ENCODE measurements at places on chromosomes 3 and 15. TPM values are rescaled to one million over a fixed set of nuclear protein-coding genes. Genes with fewer than 3 reads are reported as not detected.
A peak's percentile ranks its signal among the peaks of the same experiment; 100 is the strongest.

GCSAM gene
- 9.5 TPM for total RNA-seq

CHST13 gene
- total RNA-seq = not detected

POMGNT2 gene
- total RNA-seq = 6.9 TPM

CAV3 gene
- not detected for total RNA-seq

UBAP1L gene
- total RNA-seq = 4.7 TPM

SERPINI2 gene
- total RNA-seq = not detected

CA12 gene
- not detected for total RNA-seq

DNA sequence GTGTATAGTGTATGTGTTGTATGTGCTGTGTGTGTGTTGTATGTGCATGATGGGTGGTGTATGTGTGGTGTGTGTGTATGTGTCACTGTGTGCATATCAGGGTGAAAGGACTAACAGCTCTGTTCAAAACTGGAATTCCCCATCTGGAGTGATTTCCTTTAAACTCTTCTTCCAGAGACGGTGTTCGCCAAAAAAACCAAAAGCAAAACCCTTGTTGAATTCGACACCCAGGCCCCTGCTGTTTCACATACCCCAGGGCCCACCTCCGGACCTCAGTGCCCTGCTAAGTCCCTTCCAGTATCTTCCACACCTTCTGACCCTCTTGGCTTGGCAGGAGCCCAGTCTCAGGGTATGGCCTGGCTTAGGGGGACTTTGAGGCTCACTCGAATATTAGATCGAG is 44.9 kb upstream of the SEC13 start:
- peaks cover 13% of the 10 kb centered on the region for H3K4me1 ChIP-seq
- peaks cover 7% of the 10 kb centered on the region for H3K27me3 ChIP-seq
- H3K36me3 ChIP-seq = no peaks in the 10 kb centered on the region

- H3K27ac ChIP-seq = no peak overlapping the region
- H3K4me1 ChIP-seq = no peaks in the 10 kb centered on the region
- H3K27me3 ChIP-seq = no peaks in the 10 kb centered on the region
- H3K36me3 ChIP-seq = no peaks in the 10 kb centered on the region
- no peak for DNase-seq
Observed at GRCh38 chr15:27070841-27071240, 99.9 kb downstream of the GABRG3 start.

DNA sequence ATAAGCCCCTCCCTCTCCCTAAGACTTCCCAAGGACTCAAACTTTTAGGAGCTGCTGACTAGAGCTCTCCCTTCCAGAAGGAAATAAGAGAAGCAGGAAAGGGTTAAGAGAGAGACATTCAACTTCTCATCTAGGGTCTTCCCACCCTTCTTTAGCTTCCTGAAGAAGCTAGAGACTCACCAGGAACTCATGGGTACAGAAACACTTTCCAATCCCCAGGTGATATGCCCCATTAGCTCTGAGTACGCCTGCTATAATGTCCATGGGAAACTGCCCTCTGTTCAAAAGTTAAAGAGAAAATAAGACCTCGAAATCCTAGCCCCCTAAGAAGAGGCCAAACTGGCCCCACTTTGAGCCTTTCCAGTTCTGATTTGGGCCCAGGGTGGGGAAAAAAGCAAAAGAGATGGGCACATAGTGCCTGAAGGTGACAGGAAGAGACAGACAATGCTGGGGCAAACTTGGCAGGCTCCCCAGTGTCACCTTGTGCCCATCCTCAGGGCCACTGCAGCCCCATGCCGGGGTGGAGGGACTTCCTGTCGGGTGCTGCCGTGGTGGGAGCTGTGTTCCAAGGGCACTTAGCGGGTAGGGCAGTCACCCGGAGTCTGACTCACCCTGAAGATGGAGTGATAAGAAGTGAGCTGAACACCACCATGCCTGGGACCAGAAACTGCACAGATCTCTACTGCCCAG is 29.5 kb downstream of the CCDC12 start:
- peaks cover 71% of the 10 kb centered on the region for H3K4me1 ChIP-seq
- peak; percentile 89 for DNase-seq
- H3K36me3 ChIP-seq = peaks cover 30% of the 10 kb centered on the region
- no peaks in the 10 kb centered on the region for H3K27me3 ChIP-seq
- peak overlapping the region; percentile 66 for H3K4me3 ChIP-seq
- peak overlapping the region; percentile 97 for H3K27ac ChIP-seq

- no peaks in the 10 kb centered on the region for H3K27me3 ChIP-seq
- peak overlapping the region; percentile 80 for H3K4me3 ChIP-seq
- H3K4me1 ChIP-seq = peaks cover 66% of the 10 kb centered on the region
- peak overlapping the region; percentile 99 for H3K27ac ChIP-seq
Observed at GRCh38 chr15:100596792-100597191, 5.2 kb downstream of the LINS1 start.

DNA sequence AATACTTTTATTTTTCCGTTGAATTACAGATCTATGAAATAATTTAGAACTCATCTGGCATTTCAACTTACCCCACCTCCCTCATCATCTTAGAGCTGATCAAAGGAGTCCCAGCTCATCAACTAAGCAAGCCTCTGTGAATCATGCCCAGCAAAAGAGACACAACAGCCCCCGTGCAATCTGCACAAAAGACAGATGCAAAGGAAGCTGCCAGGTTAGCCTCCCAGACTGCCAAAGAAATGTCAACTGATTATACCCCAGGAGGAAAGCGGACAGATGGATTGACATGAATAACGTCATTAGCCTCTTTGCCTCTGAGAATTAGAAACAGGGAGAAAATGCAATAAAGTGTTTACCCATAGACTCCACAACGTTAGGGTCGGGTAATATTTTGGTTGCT is 75.0 kb downstream of the GABRB3 start:
- no peak overlapping the region for H3K4me3 ChIP-seq
- no peak for DNase-seq

- H3K27me3 ChIP-seq = no peaks in the 10 kb centered on the region
- H3K4me1 ChIP-seq = peaks cover 6% of the 10 kb centered on the region
- no peak overlapping the region for H3K4me3 ChIP-seq
- H3K36me3 ChIP-seq = no peaks in the 10 kb centered on the region
- H3K27ac ChIP-seq = no peak overlapping the region
Observed at GRCh38 chr3:143627336-143627735, 220.9 kb downstream of the SLC9A9 start.

- no peaks in the 10 kb centered on the region for H3K4me1 ChIP-seq
- no peaks in the 10 kb centered on the region for H3K27me3 ChIP-seq
- peaks cover 51% of the 10 kb centered on the region for H3K36me3 ChIP-seq
- H3K27ac ChIP-seq = no peak overlapping the region
- H3K4me3 ChIP-seq = no peak overlapping the region
Observed at GRCh38 chr3:182889948-182890629, 90.2 kb downstream of the DCUN1D1 start.

DNA sequence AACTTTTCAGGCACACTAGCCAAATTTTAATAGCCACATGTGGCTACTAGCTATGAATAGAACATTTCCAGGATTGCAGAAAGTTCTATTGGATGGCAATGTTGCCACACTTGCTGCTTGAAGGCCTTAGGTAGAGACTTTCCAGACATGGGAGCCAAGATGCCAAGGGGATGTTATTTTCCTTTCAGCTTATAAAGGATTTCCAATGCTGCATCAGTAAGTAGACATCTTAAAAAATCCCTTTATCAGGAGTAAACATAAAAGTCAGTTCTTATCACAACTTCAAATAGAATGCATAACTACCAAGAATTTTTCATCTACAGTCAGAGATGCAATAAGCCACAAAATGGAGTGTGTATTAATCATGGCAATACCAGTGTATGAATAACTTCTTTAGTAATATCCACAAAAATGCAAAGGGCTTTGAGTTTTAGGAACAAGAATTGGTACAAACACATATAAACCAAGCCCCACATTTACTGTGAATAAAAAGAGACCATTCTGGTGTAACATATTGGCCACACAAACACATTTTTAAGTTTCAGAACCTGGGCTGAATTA is 457.1 kb upstream of the ADAMTS9 start:
- H3K27me3 ChIP-seq = no peaks in the 10 kb centered on the region
- no peaks in the 10 kb centered on the region for H3K4me1 ChIP-seq
- no peaks in the 10 kb centered on the region for H3K36me3 ChIP-seq
- H3K27ac ChIP-seq = no peak overlapping the region

GRCh38 chr15:44763187-44763586 is 26.9 kb downstream of the TRIM69 start:
- no peak for DNase-seq
- no peak overlapping the region for H3K4me3 ChIP-seq
- no peak overlapping the region for H3K27ac ChIP-seq
- H3K27me3 ChIP-seq = no peaks in the 10 kb centered on the region

DNA sequence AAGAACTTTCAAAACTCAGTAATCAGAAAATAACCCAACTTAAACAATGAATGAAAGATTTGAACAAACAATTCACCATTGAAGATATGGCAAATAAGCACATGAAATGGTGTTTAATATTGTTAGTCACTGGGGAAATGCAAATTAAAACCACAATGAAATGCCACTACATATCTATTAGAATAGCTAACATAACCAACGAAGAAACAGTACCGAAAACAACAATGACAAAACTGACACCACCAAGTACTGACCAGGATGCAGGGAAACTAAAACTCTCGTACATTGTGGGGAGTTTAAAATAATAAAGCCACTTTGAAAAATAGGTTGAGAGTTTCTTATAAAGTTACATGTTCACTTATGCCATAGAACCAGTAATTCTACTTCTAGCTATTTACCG is 69.1 kb downstream of the KBTBD8 start:
- no peaks in the 10 kb centered on the region for H3K27me3 ChIP-seq
- no peak for DNase-seq
- H3K4me3 ChIP-seq = no peak overlapping the region
- no peaks in the 10 kb centered on the region for H3K4me1 ChIP-seq
- H3K27ac ChIP-seq = no peak overlapping the region

GRCh38 chr3:53324105-53324504 is 23.2 kb downstream of the DCP1A start:
- no peak for DNase-seq
- H3K27ac ChIP-seq = no peak overlapping the region
- peaks cover 7% of the 10 kb centered on the region for H3K4me1 ChIP-seq
- H3K27me3 ChIP-seq = no peaks in the 10 kb centered on the region

- H3K4me1 ChIP-seq = peaks cover 18% of the 10 kb centered on the region
- DNase-seq = no peak
- H3K4me3 ChIP-seq = no peak overlapping the region
- peaks cover 8% of the 10 kb centered on the region for H3K27me3 ChIP-seq
- H3K27ac ChIP-seq = no peak overlapping the region
Observed at GRCh38 chr3:157065201-157065600, 94.7 kb downstream of the CCNL1 start.

DNA sequence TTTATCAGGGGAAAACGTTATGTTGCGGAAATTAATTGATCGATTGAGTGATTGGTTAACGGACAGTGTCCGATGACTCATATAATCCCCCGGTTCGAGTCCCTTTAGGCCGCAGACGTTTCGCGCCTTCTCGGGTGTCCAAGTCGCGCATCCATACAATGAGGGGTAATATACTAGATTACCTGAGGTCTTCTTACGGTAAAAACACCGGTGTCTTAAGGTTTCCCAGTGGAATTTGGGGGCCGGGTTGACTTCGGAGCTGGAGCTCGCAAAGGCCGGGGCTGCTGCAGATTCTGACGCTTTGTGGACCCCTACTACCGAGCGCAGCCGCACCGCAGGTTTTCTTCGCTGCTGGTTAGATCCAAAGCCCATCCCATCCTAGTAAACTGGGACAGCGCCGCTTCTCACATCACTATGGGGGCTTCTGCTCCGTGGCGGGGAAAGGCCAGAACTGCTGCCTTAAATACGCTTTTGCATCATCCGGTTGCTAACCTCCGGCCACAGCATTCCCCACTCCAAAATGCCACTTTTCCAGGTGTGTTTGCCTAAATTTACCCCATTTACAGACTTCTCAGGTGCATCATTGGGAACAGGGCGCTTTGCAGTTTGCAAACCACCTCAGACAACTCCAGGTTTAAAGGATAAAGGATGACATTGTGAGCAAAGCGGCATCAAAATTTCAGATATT is 858 bp upstream of the SACM1L start:
- DNase-seq = peak; percentile 71
- peaks cover 34% of the 10 kb centered on the region for H3K4me1 ChIP-seq
- peak overlapping the region; percentile 81 for H3K4me3 ChIP-seq
- H3K27me3 ChIP-seq = peaks cover 3% of the 10 kb centered on the region

DNA sequence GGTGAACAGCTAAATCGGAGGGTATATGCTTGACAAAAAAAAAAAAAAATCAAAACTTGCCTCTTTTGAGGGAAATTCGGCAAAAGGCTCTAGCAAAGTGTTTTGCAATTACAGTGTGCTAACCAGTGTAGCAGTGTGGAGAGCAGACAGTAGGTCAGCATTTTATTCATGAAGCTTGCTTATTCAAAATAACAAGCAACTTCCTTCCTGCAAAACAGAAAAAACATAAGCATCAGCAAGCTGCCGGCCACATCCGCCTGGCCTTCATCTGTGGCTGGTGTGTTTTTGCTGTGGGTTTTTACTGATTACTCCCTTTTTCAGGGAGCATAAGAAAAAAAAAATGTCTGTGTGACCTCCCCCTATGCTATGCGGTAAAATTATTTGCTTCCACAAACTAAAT is 434.1 kb downstream of the OCA2 start:
- DNase-seq = no peak
- H3K36me3 ChIP-seq = no peaks in the 10 kb centered on the region
- H3K4me3 ChIP-seq = no peak overlapping the region
- H3K27ac ChIP-seq = no peak overlapping the region
- no peaks in the 10 kb centered on the region for H3K27me3 ChIP-seq
- H3K4me1 ChIP-seq = no peaks in the 10 kb centered on the region

- no peak overlapping the region for H3K4me3 ChIP-seq
- H3K36me3 ChIP-seq = peaks cover 5% of the 10 kb centered on the region
- peak overlapping the region; percentile 26 for H3K27ac ChIP-seq
- DNase-seq = no peak
- no peaks in the 10 kb centered on the region for H3K27me3 ChIP-seq
- H3K4me1 ChIP-seq = peaks cover 11% of the 10 kb centered on the region
Observed at GRCh38 chr3:177944228-177944661, 592.0 kb upstream of the KCNMB2 start.

- H3K4me3 ChIP-seq = no peak overlapping the region
- H3K27ac ChIP-seq = no peak overlapping the region
- H3K36me3 ChIP-seq = no peaks in the 10 kb centered on the region
- peaks cover 39% of the 10 kb centered on the region for H3K27me3 ChIP-seq
Observed at GRCh38 chr15:61033940-61034677, 195.0 kb downstream of the RORA start.

GRCh38 chr15:80866936-80867335 is 87.8 kb downstream of the CEMIP start:
- peaks cover 9% of the 10 kb centered on the region for H3K27me3 ChIP-seq
- H3K36me3 ChIP-seq = no peaks in the 10 kb centered on the region
- H3K4me3 ChIP-seq = no peak overlapping the region
- no peak for DNase-seq
- no peaks in the 10 kb centered on the region for H3K4me1 ChIP-seq

DNA sequence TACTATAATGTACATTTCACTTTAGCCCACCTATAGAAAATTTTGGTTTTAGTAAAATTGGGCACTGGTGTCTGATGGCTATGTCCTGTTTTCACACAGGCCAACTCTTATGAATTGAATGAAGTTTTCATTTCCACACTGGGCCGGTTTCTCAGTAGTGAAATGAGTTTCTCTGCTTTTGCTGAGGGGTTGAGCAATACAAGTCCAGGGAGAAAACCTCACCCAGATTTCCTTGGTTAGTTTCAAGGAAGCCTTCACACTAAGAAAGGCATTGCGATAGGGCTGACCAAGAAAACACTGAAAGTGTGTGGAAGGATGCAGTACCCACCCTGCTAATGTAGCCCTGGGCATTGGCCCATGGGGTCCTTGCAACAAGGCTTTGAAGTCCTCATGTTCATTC is 331.5 kb upstream of the CFAP20DC start:
- peak; percentile 41 for DNase-seq
- H3K36me3 ChIP-seq = peaks cover 7% of the 10 kb centered on the region
- H3K27ac ChIP-seq = no peak overlapping the region
- no peaks in the 10 kb centered on the region for H3K27me3 ChIP-seq

- no peak overlapping the region for H3K27ac ChIP-seq
- peaks cover 3% of the 10 kb centered on the region for H3K36me3 ChIP-seq
- H3K27me3 ChIP-seq = no peaks in the 10 kb centered on the region
Observed at GRCh38 chr3:153254361-153254760, 92.3 kb downstream of the RAP2B start.

All from activated CD8-positive, alpha-beta memory T cell treated with anti-CD3 and anti-CD28 coated beads, Interleukin-2, amount 10 ng/mL, durations not matched to agents 7 days and 5 days (primary cell).